GM06990 (cell line): ENCODE measurements at places on chromosomes 16 and 17.

- no peak for DNase-seq
Observed at GRCh38 chr16:50538411-50539052, 9.7 kb upstream of the NKD1 start.

DNA sequence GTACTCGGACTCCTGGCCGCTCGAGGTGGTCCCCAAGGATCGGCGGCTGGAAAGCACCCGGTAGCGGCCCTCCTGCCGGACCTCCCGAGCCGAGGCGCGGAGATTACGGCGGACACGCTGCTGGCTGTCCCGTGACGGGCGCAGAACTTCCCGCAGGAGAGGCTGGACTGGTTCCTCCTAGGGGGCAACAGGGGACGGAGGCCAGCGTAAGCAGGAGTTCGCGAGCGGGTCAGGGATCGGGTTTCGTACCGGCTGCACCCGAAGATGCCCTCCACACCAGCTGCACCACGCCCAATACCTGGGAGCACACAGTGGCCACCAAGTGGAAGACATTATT is 341 bp downstream of the SLC7A6OS start:
- DNase-seq: no peak

GRCh38 chr16:31141489-31142108 is 6.1 kb upstream of the PRSS8 start:
- DNase-seq: no peak

DNA sequence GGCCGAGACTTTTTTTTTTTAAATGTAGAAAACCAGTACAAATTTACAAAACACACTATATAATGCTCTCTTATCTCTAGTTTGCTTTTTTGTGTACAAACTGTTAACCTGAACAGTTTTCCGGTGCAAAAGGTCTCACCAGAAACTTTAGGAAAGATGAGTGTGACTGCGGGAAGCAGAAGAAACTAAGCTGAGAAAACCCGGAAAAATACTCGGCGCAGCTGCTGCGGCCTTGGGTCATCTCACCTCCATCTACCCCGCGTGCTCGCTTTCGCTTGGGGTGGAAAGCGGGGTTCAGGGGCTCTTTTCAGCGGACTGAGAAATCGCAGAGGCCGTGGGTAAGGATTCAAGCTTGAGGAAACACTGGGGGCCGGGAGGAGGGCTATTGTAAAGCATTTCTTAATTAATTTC is 1.8 kb downstream of the SALL1 start:
- no peak for DNase-seq

GRCh38 chr17:55584055-55584685 is 72.9 kb upstream of the SMIM36 start:
- DNase-seq: no peak

DNA sequence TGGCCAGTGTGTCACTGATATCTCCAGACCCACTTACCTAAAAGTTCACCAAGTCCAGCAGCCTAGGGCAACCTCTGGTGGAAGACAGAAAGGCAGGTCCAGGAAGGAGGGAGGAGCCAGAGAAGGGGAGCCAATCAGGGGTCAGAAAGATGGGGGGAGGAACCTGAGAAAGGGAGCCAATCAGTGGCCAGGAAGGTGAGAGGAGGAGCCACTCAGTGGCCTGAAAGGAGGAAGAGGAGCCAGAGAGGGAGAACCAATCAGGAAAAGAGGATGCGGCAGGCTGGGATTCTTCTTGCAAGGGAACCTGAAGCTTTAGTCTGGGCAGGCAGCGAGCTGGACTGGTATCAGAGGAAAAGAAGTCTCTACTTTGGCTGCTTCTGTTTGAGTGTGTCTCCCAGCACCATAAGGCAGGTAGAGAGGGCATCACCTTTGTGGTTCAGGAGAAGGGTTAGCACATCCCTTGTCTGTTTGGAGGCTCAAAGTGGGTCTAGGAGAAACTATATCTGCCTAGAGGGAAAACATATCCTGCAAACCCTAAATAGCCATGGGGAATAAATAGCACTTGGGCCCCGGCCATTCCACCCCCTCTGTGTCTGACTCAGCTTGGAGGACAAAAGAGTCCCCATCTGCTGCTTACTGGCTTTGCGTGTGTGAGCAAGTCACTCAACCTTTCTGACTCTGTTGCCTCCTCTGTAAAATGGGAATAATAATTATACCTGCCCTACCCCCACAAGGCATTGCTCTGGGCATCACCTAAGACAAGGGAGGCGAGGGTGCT is 43.4 kb upstream of the CRHR1 start:
- DNase-seq: no peak

DNA sequence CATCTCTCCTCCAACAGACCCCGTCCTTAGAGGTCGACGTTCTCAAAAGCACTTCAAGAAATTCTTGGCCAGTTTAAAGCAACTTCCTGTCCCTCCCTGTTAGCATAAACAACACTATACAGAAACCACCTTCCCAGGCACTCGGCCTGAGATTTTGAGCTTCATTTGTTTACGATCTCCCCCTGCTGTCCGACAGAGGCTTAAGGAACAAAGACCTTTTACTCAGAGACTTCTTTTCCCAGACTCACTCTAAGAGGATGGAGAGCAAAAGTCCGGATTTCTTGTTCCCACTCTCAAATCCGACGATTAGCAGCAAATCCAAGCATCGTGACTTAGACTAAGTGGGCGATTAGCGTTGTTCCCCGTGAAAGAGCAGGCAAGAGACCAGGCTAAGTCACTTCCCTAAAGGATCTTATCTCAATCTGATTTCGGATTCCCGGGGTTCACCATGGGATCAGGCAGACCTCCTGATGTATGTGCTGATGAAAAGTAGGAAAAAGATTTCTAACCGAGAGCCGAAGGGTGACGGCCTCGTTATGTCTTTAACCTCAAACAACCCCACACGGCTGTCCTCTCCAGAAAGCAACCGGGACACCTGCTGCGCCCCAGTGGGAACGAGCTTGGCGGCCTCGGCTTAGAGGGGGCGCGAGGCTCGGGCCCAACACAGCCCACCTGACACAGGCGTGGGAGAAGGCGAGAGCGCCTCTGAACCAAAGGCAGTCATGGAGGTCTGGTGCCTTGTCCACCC is 598 bp downstream of the INPP5K start:
- peak; percentile 54 for DNase-seq

- no peak for DNase-seq
Observed at GRCh38 chr16:15631730-15632409, 11.1 kb downstream of the MARF1 start.

DNA sequence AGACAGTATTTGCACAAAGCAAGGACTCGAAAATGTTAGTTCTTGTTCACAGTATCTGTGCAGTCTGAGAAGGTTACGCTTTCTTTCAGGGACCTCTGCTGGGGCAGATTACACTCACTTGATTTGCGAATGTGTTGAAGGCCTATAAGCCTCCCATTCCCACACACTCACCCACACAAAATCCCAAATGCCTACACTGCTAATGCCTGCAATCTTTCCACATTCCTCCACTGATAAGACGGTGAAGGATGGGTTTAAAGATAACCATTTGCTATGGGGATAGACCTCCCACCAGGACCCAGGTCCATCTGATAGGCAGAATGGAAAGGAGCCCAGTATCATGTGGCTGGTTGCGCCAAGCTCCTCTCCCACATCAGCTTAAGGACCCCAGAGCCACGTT is 394.9 kb upstream of the SALL1 start:
- DNase-seq: no peak

DNA sequence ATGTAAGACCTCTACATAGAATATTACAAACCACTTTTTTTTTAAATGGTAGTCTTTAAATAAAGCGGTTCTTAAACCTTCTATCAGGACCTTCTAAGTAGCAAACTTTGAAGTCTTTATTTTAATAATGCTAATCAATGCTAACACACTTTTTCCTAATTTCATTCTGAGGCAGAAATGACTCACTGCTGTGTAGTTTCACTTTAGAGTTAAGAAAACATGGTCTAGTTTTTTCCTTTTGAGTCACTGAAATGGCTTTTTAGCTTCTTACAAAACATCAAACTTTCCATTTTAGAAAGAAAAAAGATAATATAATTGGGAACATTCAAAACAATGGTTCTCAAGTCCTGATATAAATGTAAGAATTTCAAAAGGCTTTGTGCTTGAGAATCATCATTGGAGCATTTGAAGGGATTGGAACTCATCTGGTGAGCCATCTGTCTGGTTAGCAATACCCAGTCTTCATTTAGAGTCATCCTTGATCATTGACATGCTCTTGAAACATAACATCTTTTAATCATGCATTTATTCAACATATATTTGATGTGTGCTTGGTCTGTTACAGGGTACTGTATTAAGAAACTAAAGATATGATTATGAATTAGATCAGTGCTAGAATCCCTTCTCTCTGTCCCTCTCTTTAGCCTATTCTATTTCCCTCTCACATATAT is 258.3 kb upstream of the MON1B start:
- DNase-seq: no peak

GRCh38 chr17:50918071-50918932 is 52.1 kb upstream of the TOB1 start:
- DNase-seq: no peak

GRCh38 chr16:85062845-85063244 is 35.2 kb downstream of the KIAA0513 start:
- no peak for DNase-seq

DNA sequence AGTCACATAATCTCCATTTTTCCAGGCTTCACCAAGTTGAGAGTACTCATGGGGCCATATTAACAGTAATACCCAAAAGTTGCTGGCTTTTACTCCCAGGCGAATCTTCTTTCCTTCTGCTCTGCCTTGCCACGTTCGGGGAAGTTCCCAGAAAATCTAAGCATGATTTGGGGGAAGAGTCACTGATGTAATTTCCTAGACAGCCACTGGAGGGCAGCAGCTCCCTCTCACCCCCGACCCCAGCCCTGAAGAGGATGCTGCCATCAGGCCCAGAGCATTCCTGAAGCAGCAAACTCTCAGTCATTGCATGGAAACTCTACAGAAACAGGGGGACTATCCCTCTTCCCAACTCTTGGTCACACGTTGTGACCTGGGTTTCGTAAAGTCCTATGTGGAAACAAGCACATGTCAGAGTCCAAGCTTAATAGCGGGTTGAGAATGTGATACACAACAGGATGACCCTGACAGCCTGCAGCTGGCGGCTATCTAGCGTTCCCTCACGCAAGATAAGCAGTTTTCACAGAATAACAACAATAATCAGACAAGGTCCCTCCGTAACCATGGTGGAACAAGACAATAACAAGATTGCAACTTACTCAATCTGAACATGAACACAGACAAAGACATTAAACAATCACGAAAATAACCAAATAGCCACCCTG is 43.8 kb upstream of the DHX40 start:
- peak; percentile 15 for DNase-seq

DNA sequence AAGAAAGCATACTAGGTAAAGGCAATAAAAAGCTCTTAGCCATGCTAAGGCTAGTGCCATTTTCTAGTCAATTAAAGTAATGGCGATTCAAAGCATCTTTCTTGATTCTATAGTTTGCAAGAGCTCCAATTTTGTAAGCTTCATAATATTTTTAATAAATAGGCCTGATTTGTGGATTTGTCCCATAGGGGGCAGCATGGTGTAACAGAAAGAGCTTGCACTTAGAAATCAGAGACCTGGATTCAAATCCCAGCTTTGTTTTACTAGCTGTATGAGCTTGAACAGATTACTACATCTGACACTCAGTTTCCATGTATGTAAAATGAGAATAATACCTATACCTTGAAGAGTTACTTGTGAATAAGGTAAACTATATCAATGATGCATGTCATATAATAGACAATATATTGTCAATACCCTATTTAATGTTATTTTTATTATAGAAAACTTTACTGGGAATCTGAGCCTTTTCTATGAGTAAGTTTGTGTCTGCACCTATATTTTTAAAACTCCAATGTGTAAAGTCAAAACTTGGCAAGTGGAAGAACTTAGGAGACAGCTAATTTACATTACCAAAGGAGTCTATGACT is 93.6 kb upstream of the NOG start:
- DNase-seq: no peak

DNA sequence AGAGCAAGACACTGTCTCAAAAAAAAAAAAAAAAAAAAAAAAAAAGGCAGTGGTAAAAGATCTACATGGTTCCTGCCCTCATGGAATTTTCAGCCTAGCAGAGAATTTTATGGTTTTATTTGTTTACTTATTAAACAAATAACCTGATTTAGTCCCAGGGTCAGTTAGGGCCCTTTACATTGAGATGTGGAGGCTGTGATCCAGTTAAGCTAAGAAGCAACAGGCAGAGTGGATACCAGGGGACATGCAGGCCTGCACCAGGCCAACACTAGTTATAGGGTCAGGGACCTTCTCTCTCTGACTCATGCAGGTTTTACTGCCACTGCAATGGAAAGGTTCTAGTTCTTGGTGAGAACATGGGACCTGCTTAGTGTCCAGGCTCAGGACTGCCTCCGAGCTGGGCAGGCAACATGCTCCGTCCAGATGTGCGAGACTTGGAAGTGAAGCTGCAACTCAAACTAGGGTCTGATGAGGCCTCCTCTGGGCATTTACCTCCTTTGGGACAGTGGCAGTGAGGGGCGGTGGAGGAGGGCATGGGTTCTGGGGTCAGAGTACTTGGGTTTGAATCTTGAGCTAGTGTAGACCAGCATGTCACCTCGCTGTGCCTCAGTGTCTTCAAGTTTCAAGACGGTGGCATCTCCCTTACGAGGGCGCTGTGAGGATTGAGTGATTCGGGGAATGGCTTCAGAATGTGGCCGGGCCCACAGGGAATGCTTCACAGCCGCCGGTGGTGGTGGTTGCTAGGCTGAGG is 301.8 kb downstream of the CPPED1 start:
- DNase-seq: no peak

- DNase-seq: no peak
Observed at GRCh38 chr16:87948119-87948545, 3.1 kb upstream of the BANP start.

DNA sequence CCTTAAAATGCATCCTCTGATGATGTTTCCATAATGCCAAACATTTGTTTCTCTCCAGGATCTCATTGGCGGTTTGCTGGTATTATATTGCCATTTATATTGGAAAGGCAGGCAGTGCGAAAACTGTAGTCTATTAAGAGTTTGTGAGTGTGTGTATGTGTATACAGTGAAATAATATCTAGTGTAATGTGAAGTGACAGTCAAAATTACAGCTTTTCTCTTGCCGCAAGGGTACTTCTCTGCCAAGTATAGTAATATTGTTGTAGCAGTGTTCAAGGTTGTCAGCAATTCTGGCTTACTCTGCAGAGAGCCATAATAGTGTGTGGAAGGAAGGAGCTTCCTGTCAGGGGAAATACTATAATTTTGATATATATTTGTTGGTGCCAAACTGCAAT is 178.6 kb downstream of the WWOX start:
- no peak for DNase-seq
